GM23248 (cell line): ENCODE measurements at places on chromosomes 13 and 19.
A peak's percentile ranks its signal among the peaks of the same experiment; 100 is the strongest.

DNA sequence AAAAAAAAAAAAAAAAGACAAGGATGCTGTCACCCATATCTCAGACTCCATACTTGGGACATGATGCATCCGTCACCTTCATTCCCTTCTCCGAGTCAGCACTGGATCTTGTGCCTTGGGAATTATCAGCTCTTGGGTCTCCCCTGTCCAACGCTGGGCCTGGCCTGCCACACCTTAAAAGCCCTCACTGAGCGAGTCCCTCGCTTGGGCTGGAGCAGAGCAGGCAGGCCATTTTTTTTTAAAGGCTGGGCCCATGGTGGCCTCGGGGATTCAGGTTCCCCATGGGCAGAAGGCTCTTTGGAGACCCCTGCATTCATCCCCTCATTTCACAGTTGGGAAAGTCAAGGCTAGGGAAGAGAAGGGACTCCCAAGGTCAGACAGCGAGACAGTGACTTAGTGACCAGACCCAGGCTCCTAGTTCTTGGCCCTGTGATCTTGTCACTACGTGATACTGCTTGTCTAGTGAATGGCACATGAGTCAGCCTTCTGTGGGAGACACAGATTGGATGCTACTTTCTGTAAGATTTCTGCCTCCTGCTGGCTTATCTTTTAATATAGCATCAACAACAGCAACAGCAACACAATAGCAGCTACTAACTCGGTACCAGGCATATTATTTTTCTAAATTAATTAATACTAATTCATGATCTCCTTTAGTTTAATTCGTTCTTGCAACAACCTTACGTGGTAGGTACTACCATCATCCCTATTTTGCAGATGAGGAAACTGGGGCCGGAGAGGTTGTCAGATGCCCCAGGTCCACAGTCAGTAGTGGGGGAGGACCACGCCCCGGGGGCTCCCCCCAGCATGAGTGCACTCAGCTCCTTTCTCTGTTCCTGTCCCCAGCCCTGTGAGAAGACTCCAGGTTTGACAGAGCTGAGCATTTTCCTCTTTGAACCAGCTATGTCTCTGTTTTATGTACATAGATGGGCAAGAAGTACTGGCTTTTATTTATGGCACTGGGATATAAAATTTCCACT, 27.4 kb upstream of the ZNF536 start:
- peak; percentile 53 for DNase-seq

- no peak for DNase-seq
Observed at GRCh38 chr19:7789447-7789846, 26.4 kb downstream of the CLEC4M start.

DNA sequence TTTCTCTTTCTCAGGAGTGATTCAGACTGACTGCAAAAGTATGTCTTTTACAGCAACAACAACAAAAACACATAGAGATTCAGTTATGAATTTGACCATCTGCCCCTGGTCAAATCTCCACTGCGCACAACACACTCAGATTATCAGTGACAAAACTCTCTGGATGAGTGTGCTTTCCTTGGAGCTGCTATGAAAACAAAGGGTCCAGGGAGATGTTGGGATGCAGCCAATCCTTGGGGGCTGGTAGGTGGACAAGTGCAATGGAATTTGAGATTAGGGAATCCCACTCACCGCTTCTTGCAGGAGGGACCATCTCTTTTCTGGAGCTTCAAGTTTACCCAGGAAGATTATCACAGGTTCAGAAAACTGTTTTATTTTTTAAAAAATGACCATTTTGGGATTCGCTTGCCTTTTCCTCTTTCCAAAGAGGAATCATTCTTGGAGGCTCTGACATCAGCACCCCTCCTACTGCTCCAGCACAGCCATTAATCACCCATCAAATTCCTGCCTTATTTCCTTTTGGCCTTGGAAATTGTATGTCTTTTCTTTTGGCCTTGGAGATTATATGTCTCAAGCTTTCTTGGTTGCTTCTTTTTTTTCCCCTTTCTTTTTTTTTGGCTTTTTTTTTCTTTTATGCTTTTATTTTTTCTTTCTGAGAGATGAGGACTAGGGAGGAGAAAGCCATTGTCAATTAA, 311.8 kb downstream of the TSHZ3 start:
- no peak for DNase-seq

DNA sequence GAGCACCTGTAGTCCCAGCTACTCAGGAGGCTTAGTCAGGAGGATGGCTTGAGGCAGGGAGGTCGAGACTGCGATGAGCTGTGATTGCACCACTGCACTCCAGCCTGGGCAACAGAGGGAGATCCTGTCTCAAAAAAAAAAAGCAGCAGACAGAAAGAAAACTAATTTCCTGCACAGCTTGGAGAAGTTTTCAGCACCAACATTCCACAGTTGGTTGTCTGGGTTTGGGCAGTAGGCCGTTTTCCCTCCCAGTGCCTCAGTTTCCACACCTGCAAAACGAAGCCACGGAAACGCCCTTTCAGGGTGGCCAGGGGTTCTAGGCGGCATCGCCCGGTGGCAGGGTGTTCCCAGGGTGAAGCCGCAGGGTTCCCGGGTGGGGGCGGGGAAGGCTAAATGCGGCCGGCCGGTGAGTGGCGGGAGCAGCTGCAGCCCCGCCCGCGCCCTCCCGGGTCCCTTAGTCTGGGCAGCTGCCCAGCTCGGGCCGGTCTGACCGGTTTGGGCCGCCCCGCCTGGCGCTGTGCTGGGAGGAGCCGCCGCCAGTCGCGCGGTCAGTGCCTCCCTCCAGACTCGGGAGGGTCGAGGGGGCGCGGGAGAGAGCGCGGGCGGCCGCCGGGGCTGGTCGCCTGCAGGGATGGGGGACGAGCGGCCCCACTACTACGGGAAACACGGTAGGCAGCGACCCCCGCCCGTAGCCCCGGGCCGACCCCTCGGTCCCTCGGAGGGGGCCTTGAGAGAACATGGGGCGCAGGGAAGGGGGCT, at the start of gene SLC44A2:
Gene SLC44A2, plus strand, starts transcription at position 551 of the 759 bp plus-strand sequence. Its CDS starts 81 bp downstream, at position 632.
- DNase-seq = peak; percentile 86

- peak; percentile 40 for DNase-seq
Observed at GRCh38 chr13:110509971-110510786, 51.3 kb downstream of the RAB20 start.

DNA sequence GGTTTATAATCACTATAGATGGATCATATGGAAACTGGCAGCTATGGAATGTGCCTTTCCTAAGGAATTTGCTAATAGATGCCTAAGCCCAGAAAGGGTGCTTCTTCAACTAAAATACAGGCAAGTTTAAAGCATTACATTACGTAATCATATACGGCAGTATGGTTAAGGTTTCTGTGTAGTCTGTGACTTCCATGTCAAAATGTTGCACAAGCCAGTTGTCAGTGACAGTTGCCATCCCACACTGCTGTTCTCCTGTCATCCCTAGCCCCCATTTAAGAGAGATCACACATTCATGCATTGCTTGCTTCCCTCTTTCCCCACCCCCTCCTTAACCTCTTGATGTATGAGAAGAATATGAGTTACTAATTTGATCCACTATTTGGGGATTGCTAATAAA, 47.3 kb downstream of the BRCA2 start:
- no peak for DNase-seq

DNA sequence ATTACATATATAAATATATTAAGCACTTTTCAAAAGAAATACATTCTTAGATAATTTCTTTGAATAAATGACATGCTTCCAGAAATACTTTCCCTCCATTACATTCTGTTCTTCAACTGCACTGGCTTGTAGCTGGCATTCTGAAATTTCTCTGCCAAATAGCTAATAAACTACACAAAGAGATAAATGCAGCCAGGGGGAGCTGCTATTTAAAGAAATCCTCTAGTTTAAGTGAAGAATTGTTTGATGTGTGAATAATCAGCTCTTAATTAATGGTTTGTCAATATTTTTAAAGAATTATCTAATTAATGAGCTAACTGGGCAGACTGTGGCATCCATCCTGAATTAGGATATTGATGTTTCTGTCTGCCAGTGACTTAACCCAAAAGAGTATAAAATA, 30.7 kb downstream of the SLC7A1 start:
- DNase-seq = no peak

DNA sequence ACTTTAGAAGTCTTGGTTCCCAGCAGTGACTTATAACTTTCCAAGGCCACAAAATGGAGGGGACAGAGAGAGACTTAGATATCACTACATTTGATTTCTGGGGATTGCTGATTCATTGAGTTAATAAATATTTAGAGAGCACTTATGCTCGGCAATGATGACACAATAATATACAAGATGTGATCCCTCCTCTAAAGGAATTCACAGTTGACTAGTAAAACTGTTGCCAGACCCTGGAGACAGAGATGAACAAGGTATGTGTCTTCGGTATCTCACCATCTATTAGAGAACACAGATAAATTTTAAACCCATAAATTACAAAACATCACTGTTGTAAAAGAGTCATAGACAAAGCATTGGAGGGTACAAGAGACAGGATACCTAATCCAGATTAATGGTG, 437.5 kb downstream of the FOXO1 start:
- no peak for DNase-seq

DNA sequence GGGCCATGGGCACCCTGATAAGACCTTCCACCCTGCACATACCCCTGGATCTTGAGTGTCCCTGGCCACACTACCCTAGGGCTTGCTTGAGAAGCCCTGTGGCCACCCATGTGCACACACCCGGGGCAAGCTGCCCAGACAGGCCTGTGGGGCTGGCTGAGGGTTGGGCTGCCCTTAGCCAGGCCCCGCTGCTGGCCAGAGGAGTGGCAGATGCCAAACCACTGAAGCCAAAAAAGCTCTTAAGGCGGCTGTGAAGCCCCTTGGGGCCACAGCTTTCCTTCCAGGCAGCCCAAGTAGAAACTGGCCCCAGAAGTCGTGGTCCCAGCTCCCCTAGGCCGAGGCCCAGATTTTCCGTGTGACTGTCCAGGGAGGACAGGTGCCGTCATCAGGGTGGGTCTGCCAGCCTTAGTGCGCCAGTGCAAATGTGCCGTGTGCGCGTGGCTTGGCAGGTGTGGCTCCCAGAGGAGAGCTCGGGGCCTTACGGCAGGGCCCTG, 14.8 kb downstream of the CEBPG start:
- DNase-seq = no peak

DNA sequence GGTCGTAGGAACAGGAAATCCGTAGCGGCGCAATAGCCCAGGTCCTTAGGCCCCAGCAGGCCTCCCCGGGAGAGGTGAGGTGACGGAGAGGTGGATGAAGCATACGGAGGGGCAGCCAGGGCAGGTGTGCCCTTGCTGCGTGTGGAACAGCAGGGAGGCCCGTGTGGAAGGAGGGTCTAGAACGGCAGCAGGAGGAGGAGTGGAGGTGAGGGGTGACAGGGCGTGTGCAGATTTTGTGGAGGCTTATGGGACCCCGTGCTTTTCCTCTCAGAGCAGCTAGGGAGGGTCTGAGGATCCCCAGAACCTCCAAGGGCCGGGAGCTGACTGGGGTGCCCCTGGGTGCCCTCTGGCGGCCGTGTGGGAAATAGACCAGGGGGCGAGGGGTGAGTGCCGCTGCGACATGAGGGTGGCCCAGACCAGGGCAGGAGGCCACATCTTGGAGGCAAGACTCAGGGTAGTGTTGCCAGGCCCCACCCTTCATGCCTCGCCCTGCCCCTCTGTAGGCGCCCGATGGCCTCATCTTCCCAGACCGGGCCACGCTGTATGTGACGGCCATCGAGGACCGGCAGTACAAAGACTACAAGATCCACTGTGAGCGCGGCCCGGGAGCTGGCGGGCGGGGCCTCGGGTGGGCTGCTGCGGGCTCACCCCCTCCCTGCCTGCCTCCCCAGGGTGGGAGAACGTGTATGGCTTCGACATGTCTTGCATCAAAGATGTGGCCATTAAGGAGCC, 5.0 kb upstream of the ADM5 start:
- peak; percentile 47 for DNase-seq

- DNase-seq = peak; percentile 52
Observed at GRCh38 chr19:41912899-41913537, 15.2 kb downstream of the ERFL start.

GRCh38 chr13:73224703-73225102, 165.9 kb downstream of the KLF5 start:
- DNase-seq = peak; percentile 78

DNA sequence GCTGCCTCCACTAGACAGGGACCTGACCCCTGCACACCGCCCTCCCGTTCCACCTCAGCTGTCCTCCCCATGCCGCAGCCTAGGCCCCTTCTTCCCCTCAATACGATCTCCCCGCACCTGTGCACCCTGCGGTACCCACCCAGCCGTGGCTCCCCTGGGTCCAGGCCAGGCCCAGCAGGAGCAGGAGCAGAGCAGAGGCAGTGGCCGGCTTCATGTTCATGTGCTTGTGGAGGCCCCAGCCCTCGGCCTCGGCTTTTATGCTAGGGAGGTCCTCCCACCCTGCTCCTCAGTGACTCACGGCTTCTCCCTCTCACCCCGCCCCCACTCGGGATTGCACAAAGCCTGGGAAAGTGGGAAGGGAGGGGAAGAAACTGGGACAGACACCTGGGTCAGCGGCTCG, 11.4 kb upstream of the KRTDAP start:
- DNase-seq = peak; percentile 53

GRCh38 chr13:95956589-95957148, 96.5 kb downstream of the UGGT2 start:
- peak; percentile 1 for DNase-seq

DNA sequence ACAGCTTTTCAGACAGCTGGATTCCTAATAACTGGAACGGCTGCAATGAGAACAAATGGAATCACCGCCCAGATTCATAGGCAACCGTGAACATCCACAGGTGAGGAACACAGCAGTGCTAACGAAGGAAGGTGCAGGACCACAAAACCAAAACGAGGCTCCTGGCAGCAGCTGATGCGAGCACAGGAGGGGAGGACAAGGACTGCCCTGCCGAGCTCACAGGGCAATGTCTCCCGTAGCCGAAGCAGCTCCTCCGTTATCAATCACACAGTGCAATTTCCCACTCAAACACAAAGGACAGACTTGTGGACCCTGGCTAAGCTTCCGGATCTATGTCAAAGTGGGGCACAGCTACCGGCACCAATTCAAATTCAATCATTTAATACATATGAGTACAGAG, 70.6 kb downstream of the STK24 start:
- DNase-seq = no peak

DNA sequence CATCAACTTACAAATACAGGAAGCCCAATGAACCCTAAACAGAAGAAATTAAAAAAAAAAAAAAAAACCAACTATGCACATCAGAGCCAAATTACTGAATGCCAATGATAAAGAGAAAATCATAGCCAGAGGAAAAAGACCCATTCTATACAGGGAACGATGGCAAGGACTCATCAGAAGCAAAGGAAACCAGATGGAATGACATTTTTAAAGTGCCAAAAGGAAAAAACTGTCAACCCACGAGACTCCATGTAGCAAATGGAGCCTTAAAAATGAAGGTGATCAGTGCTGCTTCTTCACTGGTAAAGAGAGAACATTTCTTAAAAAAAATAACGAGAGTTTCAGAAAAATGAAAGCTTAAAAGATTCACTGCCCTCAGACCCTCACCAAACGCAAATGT, 18.3 kb downstream of the PCID2 start:
- no peak for DNase-seq

DNA sequence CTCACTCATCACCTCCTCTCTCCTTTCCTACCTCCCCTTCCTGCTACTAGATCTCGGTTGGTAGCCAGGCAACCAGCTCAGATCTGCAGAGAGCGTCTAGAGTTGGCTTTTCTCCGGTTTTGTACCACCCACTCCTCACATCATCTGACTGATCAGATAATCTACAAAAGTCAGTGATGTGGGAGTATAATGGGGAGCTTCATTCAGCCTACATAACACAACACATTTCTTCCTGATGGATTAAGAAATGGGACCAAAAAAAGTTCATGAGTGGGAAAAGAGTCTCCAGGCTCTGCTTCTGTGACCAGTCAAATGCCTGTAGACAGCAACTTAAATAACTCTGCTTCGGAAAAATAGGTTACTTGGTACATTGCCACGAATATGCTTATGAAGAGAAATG, 279.8 kb downstream of the DCLK1 start:
- no peak for DNase-seq

GRCh38 chr19:4368128-4368820, 24.9 kb downstream of the MPND start:
- DNase-seq = no peak

GRCh38 chr13:107043021-107043956, 475.4 kb upstream of the ARGLU1 start:
- no peak for DNase-seq
